CD8-positive, alpha-beta memory T cell (primary cell): ENCODE measurements at places on chromosomes 16 and 17.

DNA sequence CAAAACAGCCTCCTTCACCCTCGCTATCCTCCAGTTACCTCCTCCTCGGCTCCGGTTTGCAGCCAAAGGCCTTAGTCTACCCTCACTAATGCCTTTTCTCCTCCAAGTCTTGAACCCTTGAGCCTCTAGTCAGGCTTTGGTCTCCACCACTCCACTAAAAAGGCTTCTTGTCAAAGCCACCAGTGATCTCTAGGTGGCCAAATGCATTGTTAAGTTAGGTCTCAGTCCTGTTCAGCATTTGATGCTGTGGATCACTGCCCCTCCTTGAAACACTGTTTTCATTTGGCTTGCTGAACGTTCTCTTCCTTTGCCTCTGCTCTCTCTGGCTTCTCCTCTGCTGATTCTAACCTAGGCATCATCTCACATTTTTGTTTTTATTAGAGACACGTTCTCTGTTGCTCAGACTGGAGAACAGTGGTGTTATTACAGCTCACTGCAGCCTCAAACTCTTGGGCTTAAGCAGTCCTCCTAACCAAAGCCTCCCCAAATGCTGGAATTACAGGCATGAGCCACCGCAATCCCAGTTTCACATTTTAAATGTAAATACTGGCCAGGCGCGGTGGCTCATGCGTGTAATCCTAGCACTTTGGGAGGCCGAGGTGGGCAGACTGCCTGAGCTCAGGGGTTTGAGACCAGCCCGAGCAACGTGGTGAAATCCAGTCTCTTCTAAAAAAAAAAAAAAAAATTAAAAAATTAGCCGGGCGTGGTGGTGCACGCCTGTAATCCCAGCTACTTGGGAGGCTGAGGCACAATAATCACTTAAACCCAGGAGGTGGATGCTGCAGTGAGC is 1.1 kb downstream of the SGF29 start:
- DNase-seq = no peak

- DNase-seq = no peak
Observed at GRCh38 chr17:68457168-68457538, at the start of gene WIPI1. TSS of gene WIPI1 (minus strand) at chr17:68457496. CDS start at chr17:68457421, 75 bp downstream.

GRCh38 chr16:57514791-57515600 is 21.4 kb downstream of the CCDC102A start:
- no peak for DNase-seq

- no peak for DNase-seq
Observed at GRCh38 chr17:77946900-77947645, 11.4 kb upstream of the TNRC6C start.

GRCh38 chr17:66448026-66448639 is 145.7 kb downstream of the PRKCA start:
- DNase-seq = no peak

DNA sequence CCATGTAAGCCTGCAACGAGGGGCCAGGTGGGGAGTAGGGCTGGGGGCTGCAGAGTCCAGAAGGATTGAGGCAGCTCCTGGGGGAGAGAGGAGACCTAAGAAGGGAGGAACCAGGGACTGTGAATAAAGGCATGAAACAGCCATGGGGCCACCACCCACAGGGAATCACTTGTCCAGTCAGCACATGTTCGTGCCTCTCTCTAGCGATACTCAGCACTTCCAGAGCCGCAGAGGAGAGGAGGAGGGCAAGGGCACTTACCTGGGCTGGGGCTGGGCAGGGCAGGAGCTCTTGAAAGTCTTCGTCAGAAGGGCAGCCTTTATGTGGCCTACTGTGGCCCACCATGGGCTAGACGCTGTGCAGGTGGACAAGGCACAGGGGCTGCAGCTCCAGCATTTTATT is 24.2 kb downstream of the CACNA1G start:
- DNase-seq = no peak

DNA sequence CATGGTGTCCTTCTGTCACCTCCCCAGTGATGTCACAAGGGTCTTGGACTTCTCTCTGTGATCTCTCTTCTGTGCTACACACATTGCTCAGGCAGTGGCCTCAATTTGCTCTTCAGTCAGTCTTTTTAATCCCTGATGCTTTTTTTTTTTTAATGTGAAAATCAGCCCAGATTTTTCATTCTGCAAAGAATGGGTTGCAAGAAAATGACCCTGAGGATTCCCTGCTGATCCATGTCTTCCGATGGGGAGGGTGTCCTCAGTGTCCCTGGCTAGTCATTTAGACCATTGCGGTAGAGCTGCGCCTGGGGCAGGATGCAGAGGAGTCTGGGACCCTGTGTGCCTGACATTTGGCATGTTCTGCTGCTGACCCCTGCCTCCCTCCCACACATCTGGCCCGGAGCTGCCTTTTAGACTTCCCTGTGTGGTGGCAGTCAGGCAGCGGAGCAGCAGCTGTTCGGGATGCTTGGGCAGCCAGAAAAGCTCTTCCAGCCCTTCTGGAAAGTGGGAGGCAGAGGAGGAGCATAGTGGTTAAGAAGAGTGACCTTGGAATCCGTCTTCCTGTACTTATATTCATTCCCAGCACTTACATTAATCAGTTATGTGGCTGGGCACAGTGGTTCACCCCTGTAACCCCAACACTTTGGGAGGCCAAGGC is 12.3 kb downstream of the GPT2 start:
- no peak for DNase-seq

DNA sequence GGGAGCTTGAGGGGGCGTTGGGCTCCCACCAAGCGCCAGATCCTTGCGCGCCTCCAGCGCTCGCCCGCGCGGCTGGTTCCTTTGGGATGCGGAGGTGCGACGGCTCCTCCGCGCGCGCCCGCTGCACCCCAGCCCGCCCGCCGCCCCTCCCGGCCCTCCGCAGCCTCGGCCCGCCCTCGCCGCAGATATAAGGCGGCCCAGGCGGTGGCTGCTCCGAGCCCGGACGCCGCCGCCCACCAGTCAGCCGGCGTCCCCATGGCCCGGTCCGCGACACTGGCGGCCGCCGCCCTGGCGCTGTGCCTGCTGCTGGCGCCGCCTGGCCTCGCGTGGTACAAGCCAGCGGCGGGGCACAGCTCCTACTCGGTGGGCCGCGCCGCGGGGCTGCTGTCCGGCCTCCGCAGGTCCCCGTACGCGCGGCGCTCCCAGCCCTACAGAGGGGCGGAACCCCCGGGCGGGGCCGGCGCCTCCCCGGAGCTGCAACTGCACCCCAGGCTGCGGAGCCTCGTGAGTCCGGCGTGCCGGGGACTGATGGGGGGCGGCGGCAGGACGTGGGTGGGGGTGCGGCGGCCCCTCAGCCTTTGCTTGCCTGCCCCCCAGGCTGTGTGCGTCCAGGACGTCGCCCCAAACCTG is at the start of gene NPB:
TSS of gene NPB (plus strand) at position 216 of the 630 bp plus-strand sequence. CDS start at position 256, 40 bp downstream.
- no peak for DNase-seq

DNA sequence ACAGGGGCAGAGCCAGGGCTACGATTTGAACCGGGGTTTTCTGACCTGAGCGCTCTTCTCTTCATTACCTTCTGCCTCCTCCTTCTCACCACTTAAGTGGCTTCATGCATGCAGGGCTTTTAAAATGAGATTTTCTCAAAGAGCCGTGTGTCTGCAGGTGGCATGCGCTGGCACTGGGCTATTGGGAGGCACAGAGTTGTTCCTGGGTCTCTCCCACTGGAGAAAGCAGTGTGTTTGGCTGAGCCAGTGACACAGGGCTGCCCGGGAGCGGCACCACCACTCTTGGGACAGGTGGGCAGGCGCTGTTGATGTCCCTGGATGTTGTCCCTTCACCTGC is 218.8 kb upstream of the CHMP6 start:
- DNase-seq = no peak

DNA sequence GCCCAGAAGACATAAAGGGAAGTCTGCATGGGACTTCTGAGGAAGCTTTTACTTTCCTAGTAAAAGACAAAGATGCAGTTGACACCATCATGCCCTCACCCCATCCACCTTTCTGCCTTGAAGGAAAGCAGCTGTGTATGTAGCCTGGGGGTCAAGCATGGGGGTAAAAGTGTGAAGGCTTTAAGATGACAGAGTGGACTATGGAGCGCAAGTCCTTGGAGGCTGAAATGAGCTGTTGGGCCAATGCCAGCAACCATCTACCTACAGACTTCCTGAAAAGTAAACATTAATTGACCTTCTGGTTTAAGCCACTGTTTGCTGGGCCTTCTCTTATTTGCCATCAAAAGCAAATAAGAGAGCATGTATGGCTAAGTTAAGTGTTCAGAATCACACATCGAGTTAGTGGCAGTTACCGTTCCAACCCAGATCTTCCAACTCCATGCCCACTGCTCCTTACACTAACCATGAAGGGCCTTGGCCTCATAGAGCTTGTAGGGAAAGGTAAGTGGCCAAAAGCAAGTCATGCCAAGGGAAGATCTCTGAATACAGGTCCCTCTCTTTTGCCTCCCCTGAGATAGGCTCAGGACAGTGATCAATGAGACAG is 30.0 kb downstream of the SLC13A5 start:
- no peak for DNase-seq

DNA sequence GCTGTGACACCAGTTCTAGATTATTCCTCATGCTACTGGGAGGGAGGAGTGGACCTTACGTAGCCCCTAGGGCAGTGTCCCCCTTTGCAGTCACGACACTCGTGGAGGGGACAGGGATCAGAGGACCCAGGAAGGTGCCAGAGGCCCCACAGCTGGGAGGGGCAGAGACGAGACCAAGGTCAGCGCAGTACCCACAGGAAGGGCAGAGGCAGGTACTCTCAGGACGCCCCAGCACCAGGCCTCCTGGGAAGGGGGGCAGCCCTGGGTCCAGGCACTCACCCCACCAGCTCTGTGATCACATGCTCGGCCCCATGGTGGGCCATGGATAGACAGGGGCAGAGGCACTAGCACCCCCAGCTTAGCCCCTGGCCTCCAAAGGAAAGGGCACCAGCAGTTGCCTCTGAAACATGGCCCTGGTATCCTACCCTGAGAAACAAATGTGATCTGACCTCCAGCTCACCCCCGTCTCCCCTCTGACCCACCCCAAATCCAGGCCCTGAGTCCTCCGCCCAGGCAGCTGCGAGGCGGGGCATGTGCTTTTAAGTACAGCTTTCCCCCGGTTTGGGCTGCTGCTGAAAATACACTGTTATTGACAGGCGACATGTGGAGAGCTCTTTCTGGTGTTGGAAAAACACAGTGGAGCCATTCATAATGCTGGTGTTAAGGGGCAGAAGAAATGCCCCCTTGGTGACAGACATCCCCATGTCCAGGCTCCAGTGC is 361.9 kb downstream of the C16orf95 start:
- DNase-seq = no peak

GRCh38 chr16:19737306-19738038 is 19.4 kb downstream of the IQCK start:
- DNase-seq = no peak

DNA sequence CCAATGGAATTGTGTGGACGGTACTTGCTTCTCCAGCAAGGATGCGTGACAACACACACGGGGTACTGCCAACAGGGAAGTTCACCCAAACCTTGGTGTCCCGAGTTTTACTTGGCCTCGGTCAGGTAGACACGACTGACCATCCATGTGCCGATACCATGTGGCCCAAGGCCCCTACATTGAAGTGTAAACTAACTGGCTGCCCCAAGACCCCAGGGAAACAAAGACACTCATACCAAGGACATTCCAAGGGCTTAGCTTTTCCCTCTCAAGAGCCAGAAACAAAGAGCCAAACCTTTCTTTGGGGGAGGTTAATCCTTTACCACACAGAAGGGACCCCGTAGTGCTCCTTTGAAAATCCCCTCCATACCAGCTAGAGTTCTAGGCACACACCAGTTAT is 215.9 kb upstream of the TNRC6C start:
- DNase-seq = no peak

- DNase-seq = no peak
Observed at GRCh38 chr17:59876107-59876506, 16.6 kb downstream of the TUBD1 start.

DNA sequence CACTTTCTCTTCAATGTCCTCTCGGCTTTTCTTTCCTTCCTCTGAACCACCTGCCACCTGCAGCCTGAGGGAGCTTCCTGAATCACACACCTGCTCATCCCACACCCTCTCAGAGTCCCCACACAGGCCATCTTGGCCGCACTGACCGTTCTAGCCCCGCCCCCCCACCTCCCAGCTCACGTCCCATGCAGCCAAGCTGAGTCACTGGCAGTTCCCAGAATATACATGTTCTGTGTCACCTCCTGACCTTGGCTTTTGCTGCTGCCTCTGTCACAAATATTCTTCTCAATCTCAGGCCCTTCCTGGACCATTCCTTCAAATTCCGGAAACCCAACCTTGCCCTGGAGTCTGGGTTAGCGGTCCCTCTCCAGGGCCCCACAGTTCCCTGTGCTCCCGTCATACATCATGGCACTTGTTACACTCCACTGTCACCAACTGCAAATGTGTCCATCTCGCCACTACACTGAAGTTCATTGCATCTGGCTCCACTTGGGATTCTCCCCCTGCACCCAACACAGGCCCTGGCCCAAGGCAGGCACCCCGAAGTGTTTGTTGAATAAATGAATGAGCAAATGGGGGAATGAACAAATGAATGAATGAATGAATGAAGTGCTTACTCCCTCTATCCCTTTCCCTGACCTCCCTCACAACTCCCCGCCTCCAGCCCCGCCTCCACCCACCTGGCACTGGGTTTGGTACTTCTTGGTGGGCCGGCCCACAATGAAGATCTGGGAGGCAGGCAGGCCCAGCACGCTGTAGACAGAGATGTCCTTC is 12.8 kb downstream of the PIMREG start:
- DNase-seq = no peak

DNA sequence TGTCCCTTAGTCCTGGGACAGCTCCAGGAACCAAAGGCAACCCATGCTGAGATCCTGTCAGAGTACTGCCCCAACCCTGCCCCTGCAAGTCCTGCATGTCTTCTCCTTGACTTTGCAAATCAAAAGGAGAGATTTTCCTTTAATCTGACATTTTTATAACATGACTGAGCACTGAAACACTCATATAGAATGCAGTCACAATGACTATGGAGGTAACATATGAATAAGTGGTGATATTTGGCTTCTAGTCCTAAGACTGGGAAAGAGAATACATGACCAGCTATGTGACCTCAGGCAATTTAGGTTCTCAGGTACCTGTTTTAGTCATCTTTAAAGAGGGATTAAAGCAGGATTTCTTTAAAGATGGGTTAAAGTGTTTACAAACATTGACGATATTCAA is 941.6 kb upstream of the CDH8 start:
- no peak for DNase-seq

DNA sequence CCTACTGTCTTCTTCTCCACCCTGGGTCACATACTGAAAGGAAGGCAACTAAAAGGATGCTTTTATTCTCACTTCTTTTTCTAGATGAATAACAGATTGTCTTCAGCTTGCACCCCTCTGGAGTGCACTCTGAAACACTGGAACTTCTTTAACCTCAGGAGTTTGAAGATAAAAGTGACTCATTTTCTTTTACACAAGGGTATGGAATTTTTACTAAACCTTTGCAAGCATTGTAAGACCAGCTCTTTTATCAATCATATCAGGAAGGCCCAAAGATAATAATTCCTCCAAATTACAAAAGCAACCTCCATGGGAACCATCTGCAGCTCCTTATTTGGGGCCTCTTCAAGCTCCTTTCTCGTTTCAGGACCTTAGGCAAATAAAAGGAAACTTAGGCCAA is 193.5 kb upstream of the KIF2B start:
- no peak for DNase-seq

- DNase-seq = no peak
Observed at GRCh38 chr16:11248133-11248532, 7.9 kb downstream of the SOCS1 start.

GRCh38 chr17:45787044-45787443 is 2.9 kb downstream of the CRHR1 start:
- DNase-seq = no peak
